Sigmoid colon (tissue), 7 donors: ENCODE measurements at places on chromosomes 11 and 22.

DNA sequence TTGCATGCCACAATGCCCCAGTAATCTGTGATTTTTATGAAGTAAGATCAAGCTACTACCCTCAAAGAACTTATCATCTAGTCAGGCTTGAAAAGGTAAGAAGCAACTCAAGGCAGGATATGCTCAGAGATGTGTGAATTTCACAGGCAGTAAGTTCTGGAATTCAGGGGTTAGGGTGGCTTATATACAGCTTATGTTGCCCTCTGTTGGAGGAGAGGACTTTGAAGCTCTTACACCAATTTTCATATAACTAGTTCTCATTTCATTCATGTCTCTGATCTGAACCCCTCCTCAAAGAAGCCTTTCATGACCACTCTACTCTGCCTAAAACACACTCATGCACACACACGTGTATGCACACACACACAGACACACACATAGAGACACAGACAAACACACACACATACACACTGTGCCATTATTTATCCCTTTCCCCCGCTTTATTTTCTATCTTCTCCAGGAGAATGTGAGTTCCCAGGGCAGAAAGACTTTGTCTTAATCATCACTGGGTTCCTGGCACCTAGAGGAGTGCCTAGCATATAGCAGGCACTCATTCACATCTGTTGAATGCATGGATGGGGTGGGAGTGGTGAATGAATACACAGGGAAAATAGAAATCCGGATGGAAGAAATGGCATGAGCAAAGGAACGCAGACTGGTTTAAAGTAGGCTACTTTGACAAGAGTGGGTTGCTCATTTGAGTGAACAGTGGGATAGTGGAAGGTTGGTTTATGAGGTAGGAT lies 220.7 kb upstream of the ZBED5 start:
- DNase-seq, result no peak

DNA sequence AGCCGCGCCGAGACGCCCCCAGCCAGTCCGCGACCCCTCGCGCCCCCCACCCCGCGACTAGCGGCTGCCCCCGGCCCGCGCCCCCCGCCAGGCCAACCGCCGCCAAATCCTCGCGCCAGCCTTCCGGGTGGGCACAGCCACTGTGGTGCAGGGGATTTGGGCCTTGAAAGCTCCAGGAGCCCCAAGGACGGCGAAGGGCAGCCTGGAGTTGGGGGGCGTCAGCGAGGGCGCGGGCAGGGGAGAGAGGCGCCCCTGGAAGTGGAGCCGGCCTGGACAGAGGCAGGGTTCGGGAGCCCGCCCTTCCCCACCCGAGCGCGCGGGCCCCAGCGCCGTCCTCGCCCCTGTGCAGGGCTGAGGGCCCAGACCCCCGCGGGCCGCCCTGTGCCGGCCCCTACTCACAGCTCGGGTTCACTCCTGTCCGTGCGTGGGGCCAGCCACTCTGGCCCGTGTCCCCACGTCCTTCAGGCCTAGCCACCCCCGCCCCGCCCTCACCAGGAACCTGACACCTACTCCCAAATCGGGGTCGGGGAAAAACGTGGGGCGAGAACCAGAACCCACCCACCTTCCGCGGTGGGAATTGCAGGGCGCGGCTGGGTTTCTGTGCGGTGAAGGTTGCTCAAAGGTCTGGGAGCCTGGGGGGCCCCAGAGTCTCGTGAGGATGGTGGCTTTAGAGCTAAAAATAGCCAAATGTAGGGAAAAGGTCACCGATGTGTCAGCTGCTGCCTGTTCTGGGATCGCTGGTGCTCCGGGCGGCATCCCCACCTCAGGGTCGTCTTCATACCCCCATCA lies at the start of gene CPT1B:
Gene CPT1B, minus strand, starts transcription at position 441 of the 789 bp plus-strand sequence. CDS start 512 bp downstream, outside the sequence.
- no peak for DNase-seq

GRCh38 chr11:120141768-120142423 lies 4.0 kb upstream of the TRIM29 start:
- DNase-seq, result no peak

GRCh38 chr11:10155793-10156490 lies 138.1 kb downstream of the SBF2 start:
- DNase-seq, result no peak

DNA sequence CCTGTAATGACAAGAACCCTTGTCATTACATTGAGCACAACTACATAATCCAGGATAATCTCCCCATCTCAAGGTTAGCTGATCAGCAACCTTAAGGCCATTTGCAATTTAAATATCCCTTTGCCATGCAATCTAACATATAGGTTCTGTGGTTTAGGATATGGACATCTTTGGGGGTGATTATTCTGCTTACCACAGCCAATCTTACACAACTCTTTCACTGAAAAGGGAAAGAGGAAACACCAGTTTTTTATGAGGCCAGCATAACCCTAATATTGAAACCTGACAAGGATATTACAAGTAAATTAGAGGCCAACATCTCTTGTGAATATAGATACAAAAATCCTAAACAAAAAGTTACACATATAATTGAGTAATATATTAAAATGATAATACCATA lies 78.5 kb downstream of the CYP2R1 start:
- DNase-seq, result no peak

- no peak for DNase-seq
Observed at GRCh38 chr11:100890789-100891188, 203.7 kb downstream of the ARHGAP42 start.

DNA sequence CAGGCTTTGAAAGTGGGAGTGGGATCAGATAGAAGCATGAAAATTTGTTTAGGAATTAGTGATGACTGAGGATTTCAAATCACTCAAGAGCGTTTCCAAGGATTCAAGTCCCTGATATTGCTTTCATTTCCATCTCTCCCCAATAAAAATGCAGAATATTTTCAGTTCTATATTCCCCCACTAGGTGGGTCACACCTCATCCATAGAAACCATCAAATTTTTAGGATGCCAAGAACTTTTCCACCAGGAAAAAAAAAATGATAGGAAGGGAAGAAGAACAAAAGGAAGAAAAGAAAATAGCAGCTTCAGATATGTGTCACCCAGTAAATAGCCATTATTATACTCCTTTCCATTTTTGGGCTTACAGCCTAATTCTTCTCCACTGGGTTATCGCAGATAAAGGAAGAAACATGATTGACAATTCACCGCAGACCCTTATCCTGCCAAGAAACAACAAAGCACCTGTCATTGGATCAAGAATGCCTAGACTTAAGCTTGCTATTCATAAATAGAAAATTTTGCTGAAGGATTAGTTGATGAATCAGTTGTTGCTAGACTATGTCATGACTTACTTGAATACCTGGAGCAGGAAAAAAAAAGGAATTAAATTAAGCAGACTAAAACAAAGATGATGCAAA lies 30.3 kb upstream of the OR10D3 start:
- no peak for DNase-seq
